WERI-Rb-1 (cell line): ENCODE measurements at places on chromosomes 6 and 20.

DNA sequence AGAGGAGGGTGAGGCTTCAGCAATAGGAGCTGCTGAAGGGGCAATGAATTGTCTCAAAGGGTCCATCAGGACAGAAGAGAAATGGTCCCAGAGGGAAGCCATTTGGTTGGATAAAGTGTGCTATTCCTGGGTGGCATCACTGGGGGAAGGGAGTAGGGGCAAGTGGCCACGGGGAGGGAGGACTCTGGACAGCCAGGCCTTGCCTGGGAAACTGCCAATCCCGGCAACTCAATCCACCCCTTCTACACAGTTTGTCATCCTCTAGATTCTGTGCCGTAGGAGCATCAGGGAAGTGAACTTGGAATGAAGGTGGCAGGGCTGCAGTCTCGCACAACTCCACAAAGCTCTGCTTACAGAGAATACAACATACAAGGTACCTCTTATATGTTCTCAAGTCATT lies 59.5 kb upstream of the RIPOR2 start:
- DNase-seq, result no peak

DNA sequence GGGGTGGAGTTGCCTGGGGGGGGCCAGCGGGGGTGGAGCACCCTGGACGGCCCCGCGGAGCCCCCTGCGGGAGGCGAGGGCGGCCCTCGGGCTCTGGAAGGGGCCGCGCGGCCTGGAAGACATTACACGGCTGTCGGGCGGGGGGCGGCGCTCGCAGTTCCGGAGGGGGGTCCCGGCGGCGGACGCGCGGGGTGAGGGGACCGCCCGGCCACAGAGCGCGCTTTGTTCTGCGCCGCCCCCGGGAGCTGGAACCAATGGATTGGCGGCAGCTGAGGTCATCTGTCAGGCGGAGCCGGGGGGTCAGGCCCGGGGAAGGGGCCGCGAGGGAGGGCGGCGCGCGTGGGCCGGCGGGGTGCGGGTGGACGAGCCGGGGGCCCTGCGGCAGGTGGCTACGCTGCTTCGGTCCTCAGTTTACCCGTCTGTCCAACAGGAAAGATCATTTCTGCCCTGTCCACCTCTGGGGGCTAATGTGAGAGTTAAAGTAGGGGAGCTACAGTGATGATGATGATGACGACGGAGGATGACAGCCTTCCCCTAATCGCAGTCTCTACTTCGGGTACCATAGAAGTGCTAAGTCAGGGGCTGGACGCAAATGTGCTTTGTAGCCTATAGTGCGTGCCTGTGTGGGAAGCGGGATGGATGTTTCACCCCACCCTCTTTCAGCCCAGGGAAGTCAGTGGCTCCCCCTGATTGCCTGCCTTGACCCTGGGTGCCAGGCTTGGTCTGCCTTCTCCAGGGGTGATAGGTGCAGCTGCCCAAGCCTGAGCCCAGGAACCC lies 10.4 kb downstream of the SRXN1 start:
- DNase-seq, result peak; percentile 69

- no peak for DNase-seq
Observed at GRCh38 chr6:163842467-163842866, 427.9 kb downstream of the QKI start.

DNA sequence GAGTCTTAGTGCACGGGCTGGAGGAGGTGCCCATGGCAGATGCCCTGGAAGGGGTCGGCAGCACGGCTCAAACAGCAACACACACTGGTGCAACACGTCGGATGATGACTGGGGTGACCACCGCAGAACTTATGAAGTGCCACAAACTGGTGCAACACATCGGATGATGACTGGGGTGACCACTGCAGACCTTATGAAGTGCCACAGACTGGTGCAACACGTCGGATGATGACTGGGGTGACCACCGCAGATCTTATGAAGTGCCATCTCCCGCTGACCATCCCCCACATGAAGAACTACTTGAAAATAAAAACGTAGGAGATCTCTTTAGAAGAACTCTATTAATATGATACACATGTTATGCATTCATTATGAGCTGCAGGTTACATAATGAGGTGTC lies 218.3 kb downstream of the TBXT start:
- DNase-seq, result no peak

GRCh38 chr20:41719151-41719550 lies 101.0 kb upstream of the CHD6 start:
- DNase-seq, result no peak

- DNase-seq, result no peak
Observed at GRCh38 chr6:5524110-5524509, 262.8 kb downstream of the FARS2 start.

- no peak for DNase-seq
Observed at GRCh38 chr6:168640181-168640580, 199.2 kb downstream of the SMOC2 start.

DNA sequence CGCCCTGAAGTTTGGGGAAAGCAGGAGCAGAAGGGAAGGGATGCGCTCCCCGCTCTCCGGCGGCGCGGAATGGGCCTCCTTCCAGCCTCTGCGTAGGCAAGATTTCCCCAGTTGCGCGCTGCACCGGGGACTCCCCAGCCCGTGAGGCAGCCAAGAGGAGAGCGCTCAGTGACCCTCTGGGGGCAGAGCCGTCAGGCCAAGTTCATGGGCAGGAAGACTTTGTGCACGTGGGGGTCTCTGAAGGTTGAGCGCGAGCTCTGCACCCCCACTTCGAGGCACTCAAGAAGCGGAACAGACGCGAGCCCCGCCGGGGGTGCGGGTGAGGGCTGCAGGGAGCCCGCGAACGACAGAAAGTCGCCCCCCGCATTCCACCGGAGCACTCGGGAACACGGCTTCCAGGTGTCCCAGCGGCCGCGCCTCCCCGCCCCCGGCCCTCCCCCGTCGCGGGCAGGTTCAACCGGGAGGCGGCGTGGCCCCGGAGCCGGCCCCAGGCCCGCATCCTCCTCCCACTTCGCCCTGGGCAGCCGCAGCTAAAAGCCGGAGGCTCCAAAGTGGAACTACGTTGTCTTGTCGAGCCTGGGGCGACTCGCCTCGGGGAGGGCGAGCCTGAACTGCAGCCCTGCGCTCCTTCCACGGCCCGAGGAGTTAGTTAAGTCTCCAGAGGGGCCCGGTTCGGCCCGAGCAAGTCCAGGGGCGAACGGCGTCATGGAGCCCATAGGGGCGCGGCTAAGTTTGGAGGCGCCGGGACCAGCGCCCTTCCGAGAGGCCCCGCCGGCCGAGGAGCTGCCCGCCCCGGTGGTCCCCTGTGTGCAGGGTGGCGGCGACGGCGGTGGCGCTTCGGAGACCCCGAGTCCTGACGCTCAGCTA lies at the start of gene PPP1R3G:
Gene PPP1R3G (plus strand): TSS at position 561 of the 867 bp plus-strand sequence. CDS start 145 bp downstream, at position 706.
- DNase-seq, result peak; percentile 78

DNA sequence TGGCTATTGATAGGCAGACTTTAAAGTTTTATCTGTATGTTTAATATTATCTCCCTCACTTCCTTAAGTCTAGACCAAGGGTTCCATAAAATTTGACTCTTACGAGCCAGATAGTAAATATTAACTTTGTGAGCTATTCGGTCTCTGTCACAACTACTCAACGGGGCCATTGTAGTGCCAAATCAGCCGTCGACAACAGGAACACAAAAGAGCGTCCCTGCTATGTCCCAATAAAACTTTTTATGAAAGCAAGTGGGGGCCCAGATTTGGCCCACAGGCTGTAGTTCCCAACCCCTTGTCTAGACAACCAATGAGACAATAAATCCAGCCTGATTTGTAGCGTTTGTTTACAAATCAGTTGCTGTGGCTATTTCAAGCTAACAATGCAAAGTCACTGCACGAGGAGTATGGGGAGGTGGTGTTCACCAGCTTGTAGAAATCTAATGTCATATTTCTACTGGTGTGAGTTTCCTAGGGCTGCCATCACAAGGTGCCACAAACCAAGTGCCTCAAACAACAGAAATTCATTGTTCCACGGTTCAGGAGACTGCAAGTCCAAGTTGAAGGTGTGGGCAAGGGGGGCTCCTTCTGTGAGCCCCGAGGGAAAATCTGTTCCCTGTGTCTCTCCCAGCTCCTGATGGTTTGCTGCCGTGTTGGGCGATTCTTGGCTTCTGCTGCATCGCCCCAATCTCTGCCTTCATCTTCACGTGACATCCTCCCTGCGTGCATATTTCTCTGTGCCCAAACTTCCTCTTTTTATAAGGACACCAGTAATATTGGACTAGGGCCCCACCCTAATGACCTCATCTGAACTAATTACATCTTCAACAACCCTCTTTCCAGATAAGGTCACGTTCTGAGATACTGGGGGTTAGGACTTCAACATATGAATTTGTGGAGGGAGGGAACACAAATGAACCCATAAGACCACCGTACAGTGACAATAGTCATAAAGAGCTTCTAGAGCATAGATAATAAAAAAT lies 356.0 kb upstream of the JARID2 start:
- no peak for DNase-seq

GRCh38 chr6:33314943-33315792 lies 1.3 kb upstream of the TAPBP start:
- DNase-seq, result no peak

DNA sequence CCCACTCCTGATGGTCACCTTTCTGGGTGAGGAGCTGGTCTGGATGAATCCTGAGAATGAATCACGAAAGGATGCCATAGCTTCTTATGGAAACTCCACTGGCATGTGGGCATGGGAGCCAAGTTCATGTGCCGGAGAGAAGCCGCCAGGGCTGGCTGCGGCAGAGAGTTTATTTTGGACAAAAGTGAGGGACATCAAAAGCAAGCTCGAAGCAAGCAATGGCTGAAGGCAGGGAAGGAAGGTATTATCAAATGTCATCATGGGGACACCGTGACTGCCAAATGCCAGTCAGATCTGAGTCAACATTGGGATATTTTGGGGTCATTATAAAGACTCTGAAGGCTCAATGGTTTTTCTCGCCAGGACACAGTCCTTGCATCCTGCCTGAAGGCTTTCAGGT lies 249.1 kb downstream of the QKI start:
- DNase-seq, result no peak
